ENCODE measurements at places on chromosomes 7 and 10.

DNA sequence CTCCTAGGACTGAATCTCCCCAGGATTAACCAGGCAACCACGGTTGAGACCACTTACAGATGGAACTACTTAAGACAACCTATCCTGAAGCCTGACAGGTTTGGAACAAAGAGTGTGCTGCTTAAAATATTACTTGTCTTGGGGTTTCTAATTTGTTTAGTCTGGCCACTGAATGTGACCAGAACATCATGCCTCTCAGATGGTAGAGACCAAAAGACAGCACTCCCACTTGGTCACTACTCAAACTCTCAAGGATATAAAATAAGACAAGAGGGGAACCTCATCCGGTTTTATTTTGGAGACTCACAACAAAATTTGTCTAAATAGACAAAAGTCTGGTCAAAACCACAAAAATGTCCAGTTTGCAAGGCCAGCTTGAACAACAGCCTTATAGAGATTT, 15.3 kb downstream of the MRPL32 start:
- DNase-seq = no peak

DNA sequence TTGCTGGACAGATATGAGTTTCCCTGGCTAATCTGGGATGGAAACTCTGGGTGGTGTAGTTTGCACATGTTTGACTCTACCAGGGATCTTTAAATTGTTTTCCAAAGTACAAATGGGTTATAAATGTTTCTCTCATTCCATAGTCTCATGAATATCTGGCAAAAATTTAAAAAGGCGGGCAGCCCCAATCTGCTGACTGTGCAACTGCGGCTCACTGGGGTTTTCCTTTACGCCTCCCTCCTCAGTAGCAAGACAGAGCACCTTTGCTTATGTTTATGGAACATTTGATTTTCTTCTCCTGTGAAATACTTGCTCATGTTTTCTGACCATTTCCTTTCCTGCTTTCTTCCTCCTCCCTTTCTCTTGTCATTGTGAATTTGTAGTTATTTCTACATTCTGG, 105.0 kb downstream of the ADAM12 start:
- DNase-seq = no peak

- DNase-seq = no peak
These were observed 21.4 kb upstream of the SMC3 start for GRCh38 chr10:110546077-110546476.

DNA sequence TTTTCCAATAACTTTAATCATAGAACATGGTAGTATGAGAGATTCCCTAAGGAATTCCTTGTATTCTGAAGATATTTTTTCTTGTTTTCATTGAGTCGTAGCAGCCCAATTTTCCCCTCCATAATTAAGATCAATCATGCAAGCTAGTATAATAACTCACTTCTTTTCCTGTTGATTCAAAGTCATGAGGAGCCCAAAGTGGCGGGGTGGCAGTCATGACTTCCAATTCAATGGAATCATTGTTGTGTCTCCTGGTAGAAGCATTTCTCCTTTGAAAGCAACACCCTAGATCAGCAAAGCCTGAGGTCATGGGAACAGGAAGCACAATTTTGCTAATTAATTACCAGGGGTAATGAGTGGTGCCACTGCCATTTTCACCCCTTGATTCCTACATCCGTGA, 77.6 kb upstream of the MAGI2 start:
- DNase-seq = no peak

DNA sequence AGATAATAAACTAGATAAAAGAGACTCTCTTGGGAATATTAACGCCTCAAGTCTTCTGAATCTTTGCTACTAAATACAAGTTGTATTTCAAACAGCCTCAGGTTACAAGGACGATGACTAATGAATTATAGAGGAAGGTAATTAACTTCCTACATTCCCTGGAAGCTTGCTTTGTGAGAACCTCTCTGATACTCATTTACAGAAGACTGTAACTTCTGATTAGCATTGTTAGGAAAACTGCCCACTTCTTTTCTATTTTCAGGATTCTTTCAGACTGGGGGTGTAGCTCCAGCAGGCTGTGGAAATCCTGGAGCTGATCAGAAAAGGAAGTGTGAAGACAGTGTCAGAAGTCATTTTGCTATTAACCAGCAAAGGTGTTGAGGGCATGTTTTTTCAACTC, 316.7 kb upstream of the NPSR1 start:
- no peak for DNase-seq

- DNase-seq = no peak
These were observed 121.5 kb downstream of the POLR1F start for GRCh38 chr7:19587291-19587690.

GRCh38 chr10:68156373-68157185, 47.3 kb downstream of the MYPN start:
- DNase-seq = peak; percentile 19

DNA sequence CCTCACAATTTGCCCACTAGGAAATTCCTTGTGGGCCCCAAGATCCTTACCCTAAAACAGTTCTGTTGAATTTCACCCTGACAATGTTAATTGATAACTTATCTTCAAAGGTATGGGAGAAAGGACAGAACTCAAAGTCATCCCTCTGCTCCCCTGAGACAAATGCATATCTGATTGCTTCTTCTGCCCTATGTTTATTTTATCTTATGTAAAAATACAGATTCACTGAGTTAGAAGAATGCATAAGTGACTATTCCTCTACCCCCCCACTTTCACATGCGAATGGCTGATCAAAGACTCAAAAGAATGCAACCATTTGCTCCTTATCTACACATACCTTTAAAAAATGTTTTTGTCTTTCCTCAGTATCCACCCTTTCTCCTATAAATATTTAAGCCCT, 235.7 kb upstream of the SEMA3C start:
- no peak for DNase-seq

DNA sequence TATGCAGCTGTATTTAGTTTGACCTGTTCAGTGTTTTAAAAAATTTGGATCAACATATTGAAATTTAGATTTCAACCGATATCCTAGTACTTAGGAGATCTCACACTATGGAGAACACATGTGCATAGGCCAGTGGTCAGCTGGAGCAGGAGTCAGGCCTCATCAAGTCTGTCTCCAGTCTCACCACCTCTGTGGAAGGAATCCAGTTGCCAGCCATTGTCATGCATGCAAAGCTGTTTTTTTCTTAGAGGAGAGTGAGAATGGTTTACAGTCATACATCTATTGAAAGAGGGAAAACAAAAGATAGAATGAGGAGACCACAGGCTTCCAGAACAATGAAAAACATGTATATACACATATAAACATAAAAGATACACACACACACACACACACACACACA, 7.6 kb upstream of the CLEC5A start:
- DNase-seq = no peak

DNA sequence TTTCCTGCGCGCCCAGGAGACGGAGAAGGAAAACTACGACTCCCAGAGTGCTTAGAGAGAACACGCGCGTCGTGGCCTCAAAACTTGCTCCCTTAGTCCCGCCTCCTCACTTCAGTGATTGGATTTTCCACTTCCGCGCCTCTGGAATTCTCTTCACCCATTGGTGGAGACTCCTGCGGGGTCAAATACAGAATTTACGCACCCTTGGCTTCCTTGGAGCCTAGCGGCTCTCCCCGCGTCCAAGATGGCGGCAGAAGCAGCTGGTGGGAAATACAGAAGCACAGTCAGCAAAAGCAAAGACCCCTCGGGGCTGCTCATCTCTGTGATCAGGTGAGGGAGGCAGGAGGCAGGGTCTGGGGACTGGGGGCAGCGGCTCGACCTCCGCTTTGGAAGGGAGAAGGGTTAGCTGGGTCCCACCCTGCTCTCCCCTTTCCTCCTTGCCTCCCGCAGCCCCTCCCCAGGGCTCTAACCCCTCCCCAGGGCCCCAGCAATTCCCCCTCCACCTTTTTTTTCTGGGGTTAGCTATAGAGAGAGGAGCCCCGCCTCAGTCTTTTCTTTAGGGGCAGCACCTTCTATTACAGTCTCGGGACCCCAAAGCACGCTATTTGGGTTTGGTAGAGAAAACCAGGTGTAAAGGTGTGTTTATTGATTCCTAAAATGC, at the start of gene EXOC4:
EXOC4 (plus strand) TSS at position 221 of the 661 bp plus-strand sequence.
- DNase-seq = peak; percentile 68

- DNase-seq = no peak
These were observed 153.4 kb upstream of the KLF14 start for GRCh38 chr7:130887182-130887956.

- no peak for DNase-seq
These were observed 209.6 kb downstream of the EBF3 start for GRCh38 chr10:129754211-129755050.

- no peak for DNase-seq
These were observed 66.6 kb upstream of the NOBOX start for GRCh38 chr7:144470078-144470477.

Measured in stimulated activated CD8-positive, alpha-beta memory T cell treated with anti-CD3 and anti-CD28 coated beads, Interleukin-7, amount 100 ng/mL, for 48 hours (primary cell).